ENCODE measurements at places on chromosomes 13 and 19.
A peak's percentile ranks its signal among the peaks of the same experiment; 100 is the strongest.

DNA sequence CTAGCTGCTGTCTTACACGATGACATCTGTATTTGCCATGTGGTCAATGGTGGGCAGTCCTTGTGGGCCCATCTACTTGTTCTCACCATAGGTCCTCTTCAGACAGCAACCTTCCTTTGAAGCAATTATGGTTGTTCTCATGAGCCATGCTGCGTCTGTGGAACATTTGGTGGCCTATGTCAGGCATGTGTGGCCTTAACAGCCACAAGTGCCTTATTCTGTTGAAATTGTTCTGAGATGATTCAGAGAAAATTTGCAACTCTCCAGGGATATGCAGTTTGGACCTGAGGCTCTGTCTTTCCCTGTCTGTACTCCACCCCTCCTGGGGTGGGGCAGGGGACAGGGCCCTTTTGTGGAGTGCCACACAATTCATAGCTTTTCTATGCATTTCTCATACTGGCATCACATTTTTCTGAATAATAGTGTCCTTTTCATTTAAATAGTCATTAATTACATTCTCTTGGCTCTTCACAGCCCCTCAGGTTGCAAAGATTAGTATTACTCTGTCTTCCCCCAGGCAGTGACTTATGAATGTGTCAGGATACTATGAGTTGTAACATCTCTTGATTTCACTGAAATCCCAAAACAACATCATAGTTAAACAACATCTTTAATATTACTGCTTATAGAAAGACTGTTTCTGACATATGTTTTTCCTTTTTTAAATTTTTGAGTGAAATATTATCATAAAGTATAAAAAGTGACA is 102.1 kb downstream of the ITGBL1 start:
- DNase-seq = no peak

GRCh38 chr19:41447732-41448332 is 4.9 kb downstream of the ERICH4 start:
- DNase-seq = no peak

- DNase-seq = no peak
These were observed 85.6 kb downstream of the RXFP2 start for GRCh38 chr13:31824705-31825517.

GRCh38 chr19:16289594-16289993 is 35.0 kb upstream of the KLF2 start:
- no peak for DNase-seq

GRCh38 chr13:113800576-113800926 is 41.5 kb downstream of the TMEM255B start:
- no peak for DNase-seq

DNA sequence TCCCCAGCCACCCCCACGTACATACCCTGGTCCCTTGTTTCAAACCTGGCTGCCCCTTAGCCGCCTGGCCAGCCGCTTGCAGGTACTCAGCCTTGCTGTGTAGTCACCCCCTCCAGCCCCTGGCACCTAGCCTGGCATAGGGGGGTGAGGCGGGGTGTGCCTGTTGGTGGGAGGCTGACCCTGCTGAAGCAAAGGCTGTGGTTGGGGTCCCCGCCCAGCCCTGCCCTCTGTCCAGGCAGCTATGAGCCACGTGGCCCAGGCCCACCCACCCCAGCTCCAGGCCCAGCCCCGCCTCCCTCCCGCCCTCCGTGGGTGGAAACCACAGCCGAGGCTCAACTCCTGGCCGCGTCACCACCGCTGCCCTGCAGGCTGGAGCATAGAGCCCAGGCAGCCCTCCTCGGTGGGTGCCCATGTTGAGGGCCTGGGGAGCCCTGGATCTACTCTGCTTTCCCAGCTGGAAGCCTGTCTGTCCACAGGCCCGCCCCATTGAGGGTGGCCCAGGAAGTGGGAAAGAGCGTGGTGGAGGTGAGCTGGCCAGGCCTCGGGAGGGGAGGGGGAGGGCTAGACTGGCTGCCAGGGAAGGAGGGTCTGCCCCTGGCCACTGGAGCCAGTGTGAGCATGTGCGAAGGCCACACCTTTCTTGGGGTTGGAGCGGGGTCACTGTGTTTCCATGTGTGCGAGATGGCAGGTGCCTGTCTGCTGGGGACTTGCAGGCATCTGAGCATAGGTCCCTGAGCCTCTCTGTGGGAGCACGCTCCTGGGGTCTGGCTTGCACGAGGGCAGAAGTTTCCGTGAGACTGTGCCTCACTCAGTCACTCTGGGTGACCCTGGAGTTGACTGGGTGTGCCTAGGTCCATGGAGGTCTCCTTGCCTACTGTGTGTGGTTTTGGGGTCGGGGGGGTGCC is 31.0 kb downstream of the PAK4 start:
- no peak for DNase-seq

- no peak for DNase-seq
These were observed 603 bp downstream of the TM9SF2 start for GRCh38 chr13:99501848-99502301.

GRCh38 chr13:48185018-48185417 is 48.0 kb upstream of the ITM2B start:
- no peak for DNase-seq

DNA sequence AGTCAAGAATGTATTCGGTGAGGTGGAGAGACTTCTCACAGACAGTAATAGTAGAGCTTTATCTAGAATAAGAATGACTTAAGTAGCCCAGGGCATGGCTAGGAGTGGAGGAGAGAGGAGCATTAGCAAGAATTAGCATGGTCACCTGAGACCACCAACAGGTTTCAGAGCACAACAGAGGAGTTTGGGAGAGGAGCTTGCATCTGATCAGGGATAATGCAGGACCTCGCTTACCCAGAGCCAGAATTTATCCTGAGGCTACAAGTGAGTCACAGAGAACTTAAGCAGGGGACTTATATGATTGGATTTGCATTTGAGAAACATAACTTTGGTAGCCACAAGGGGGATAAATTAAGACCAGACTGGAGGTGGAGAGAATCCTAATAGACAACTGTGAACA is 102.1 kb upstream of the FNDC3A start:
- no peak for DNase-seq

DNA sequence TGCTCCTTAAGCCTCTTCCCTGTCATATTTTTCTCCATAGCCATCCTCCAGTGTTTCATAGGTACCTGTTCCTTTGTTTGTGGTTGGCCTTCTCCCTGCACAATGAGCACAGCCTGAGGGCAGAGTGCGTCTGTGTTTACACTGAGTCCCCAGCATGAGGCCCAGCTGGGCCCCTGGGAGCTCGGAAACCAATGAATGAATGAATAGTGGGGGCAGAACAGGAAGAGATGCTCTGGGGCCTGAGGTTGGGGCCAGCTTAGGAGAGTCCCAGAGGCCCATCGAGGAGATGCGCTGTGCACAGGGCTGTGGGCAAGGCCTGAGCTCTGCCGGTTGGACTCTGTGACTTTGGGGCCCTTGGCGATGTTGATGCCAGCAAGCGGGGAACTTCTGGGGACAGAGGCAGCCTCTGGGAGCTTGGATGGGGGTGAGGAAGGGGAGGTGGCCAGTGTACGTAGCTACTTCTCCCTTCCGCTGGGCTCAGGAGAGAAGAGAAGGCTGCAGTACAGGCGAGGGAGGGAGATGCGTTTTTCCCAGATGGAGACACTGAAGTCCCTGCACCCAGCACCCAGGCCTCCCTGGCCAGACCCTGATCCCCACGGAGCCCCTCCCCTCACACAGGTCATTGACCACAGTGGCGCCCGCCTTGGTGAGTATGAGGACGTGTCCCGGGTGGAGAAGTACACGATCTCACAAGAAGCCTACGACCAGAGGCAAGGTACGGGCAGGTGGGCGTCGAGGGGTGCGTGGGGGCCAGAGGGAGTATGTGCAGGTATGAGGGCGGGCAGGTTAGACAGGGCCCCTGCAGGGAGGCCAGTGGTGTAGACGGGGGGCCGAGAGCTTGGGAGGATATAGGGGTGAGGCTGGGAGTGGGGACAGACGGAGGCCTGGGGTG is 5.1 kb downstream of the TBCB start:
- no peak for DNase-seq

- DNase-seq = no peak
These were observed 51.1 kb downstream of the RFC3 start for GRCh38 chr13:33869005-33869404.

- DNase-seq = no peak
These were observed 416.1 kb downstream of the ZNF536 start for GRCh38 chr19:30788105-30788765.

- DNase-seq = no peak
These were observed 24.1 kb upstream of the WTIP start for GRCh38 chr19:34457446-34457845.

GRCh38 chr19:13093407-13094105 is 9.1 kb downstream of the LYL1 start:
- peak; percentile 82 for DNase-seq

- no peak for DNase-seq
These were observed 13.5 kb upstream of the RXFP2 start for GRCh38 chr13:31725841-31726240.

- DNase-seq = peak; percentile 38
These were observed 173.1 kb downstream of the ABCC4 start for GRCh38 chr13:95128045-95128643.

DNA sequence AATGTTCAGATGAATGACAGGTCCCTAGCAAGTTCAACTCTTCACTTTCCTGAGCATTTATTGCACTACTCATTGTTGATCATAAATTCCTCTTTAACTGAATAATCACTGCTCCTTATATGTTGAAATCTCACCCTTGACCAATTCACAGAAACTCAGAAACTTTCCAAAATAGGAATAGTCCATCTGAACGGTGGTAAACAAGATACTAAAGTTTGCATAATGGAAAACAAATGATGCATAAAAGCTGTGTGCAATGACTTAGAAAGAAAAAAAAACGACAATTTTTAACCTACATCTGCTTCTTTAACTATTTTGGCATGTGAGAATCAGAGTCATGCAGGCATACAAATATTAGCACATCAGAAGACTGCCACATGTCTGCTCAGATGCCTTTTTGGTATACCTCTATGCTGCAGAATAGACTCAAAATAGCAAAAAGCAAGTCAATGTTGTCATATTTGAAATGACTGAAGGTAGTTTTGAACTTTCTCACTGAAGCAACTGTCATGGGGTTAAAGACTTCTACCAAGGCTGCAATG is 34.8 kb downstream of the SLC10A2 start:
- DNase-seq = no peak

DNA sequence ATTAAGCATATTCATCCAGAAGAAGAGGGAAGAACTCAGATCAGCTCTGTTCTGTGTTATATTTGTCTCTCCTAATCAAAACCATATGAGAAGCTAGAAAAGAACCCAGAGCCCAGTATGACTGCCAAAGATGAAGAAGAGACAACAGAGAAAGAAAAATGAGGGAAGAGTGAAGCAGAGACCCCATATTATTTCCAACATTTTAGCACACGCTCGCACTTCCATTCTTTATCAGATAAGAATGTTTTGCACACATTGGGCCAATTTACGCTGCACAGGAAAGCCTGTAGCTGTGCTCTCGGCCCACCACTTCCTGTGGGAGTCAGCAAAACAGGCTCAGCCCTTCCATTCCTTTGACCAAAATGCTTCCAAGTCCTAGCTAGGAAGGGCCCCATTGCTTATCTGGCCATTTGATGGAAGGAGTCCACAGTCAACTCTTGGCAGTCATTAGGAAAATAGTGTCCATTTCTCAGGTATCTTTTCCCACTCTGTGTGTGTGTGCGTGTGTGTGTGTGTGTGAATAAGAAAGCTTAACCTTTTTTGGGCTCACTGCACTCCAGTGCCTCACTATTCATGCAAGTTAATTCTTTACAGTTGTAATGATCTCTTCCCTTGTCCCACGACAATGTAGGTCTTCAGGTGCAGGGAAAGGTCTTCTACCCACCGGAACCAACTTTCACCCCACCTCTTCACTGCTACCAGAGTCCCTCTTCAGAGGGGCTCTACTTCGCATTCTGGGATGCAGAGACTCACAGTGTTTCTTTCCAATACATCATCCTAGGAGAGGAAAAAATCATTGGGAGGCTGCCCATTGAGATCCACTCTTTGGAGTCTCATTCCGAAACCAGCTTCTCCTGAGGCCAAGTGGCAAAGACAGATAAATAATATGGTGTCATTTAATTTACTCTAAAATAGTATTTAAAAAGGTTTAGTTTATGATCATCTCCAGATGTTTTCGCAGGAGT is 237.5 kb downstream of the COG6 start:
- no peak for DNase-seq

- no peak for DNase-seq
These were observed 11.1 kb upstream of the PLIN3 start for GRCh38 chr19:4878491-4878968.

DNA sequence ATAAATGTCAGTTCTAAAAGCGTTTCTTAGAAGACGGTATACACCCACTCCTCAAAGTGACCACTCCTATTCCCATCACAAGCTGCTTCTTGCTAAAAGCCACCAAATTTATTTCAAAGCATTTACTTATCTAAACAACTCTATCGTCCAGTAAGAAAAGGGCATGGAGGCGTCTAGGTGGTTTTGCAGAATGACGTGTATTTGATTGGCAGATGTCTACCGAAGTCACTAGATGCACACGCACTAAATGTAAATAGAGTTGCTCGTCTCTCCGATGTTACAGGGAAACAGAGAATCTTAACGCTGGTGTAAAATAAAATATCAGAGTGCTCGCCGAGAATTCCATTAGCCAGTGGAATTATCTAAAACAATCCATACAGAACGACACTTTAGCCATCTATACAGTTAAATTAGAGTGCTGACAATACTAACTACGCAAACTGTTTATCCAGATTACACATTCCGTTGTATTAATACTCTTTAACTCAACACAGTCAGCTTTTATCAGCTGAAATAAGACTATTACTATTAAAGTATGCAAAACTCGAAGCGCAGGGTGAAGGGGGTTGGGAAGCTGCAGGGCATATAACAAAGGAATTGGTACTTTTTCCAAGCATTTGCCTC is 1.9 kb downstream of the KLF12 start:
- no peak for DNase-seq

- no peak for DNase-seq
These were observed 54.5 kb downstream of the DNAJC15 start for GRCh38 chr13:43077906-43078305.

DNA sequence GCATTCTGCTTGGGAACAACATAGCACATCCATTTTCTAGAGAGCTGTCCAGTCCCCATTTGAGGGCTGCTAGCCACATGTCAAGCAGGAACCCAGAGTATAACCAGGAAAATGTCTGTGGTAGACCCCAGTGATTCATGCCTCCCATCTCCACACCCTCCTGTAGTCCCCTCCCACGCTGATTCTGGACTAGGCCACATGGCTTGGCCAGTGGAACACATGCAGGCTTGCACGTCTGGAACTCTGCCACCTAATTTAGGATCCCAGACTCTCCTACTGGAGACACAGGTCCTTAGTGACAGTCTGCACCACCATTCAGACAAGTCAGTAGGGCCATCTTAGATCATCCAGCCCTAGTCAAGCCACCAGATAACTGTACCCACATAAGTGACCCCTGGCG is 149.8 kb downstream of the ZIC5 start:
- no peak for DNase-seq

DNA sequence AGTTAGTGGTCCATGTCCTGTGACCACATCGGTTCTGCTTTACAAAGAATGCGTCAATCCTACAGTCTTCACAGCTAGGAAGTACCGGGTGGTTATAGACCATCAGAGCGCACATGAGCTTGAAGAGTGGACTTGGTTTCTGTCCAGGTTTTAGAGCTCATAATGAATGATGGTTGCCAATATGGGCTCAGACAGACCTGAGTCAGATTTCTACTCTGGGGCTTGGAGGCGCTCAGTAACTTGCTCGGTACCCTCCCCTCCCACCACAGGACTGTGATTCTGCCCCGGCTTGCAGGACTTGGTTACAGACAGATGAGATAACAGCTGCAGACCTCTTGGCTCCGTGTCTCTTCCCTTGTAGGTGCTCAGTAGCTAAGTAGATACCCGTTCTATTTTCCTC is 284.7 kb downstream of the TSHZ3 start:
- DNase-seq = peak; percentile 7

- no peak for DNase-seq
These were observed 11.4 kb upstream of the CDC42EP5 start for GRCh38 chr19:54484451-54484850.

GRCh38 chr13:40484974-40485373 is 181.5 kb downstream of the FOXO1 start:
- no peak for DNase-seq
